ENCODE measurements at places on chromosomes 7 and 10.

DNA sequence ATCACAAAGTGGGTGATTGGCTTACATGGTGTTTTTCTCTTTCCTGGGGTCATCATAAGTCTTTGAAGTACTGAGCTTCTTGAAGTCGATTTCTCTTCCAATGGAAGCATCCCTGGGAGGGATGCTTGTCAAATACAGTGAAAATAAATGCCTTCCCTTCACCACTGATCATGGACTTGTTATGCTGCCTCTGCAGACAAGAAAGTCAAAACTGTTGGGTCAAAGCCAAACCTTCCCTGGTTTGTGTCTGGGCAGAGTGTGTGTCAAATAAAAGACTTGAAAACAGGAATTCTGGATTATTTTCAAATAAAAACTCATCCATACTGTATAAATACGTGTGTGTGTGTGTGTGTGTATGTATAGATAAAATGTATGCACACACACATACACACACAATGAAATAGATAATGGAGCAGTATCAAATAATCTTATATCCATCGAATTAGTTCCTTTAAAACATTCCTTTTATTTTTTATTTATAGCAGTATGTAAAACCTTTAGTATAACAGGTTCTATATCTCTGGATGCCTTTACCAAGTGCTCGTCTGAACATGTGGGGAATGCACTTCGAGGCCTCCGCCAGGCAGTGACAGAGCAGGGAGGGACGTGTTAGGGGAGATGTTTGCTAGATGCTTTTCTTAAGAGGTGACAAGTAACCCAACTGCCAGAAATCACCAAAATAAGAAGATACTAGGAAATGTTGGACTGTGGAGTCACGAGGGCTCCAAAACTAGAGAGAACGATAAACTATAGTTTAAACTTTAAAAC lies 27.2 kb upstream of the WNT16 start:
- DNase-seq, result no peak

DNA sequence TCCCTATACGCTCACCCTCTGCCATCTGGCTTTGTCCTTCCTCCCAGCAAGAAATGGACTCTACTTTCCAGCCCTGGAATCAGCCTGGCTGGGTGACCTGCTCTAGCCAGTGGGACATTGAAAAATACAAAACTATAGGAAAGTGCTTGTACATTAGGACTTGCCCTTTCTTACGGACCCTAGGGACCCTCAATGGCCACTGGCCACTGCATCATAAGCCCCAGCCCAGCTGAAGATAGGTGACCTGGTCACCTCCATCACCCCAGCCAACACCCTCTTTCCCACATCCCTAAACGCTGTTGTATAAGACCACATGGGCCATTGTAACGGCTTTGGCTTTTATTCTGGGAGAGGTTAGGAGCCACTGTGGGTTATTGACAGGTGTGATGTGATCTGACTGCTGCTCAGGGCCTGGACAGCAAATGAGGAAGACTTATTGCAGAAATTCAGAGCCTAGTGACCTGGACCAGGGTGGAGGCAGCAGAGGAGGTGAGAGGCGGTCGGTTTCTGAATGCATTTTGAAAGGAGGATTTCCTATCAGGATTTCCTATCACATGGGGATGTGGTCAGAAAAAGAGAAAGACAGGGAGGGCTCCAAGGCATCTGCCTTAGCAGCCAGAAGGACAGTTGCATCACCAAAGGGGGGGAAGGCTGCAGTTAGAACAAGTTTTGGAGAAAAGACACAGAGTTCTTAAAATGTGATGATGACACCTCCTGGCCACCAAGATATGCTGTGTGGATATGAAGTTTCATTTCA lies 2.2 kb upstream of the LMBR1 start:
- DNase-seq, result no peak

- DNase-seq, result no peak
These were observed 105.7 kb upstream of the INHBA start for GRCh38 chr7:41808541-41808940.

- no peak for DNase-seq
These were observed 9.2 kb downstream of the TBXAS1 start for GRCh38 chr7:139838276-139838675.

GRCh38 chr10:1434202-1434601 lies 303.1 kb downstream of the ADARB2 start:
- DNase-seq, result no peak

- DNase-seq, result no peak
These were observed 23.4 kb upstream of the MICU1 start for GRCh38 chr10:72649291-72649690.

- no peak for DNase-seq
These were observed 810.2 kb downstream of the PCDH15 start for GRCh38 chr10:53990799-53991238.

DNA sequence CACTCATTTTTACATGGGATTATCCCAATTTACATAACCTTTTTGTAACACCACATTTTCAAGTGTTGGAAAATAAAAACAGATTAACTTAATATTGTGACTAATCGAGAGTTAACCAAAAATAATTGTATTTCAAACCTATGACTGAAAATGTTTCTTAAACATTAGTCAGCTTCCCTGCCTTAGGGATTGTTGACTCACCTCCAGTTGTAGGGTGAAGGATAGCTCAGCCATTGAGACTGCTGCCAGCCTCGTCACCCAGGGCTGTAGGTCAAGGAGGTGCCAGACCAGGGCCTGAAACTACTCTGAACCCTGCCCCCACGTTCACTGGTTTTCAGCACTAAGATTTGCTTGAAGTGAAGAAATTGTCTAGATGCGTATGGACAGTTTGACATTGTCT lies 351.2 kb downstream of the GFRA1 start:
- DNase-seq, result no peak

- no peak for DNase-seq
These were observed 105.6 kb upstream of the NRBF2 start for GRCh38 chr10:63027531-63027930.
